Activated T-helper 2 cell treated with anti-CD3 and anti-CD28 coated beads, Interferon-gamma antibody, Interleukin-2, Interleukin-4, amounts not matched to agents 10 μg/mL and 5 μg/mL and 100 μg/mL, durations not matched to agents 14 hours and 24 hours and 36 hours (primary cell): ENCODE measurements at places on chromosomes 11 and 22.

- DNase-seq = peak; percentile 21
These were observed 63.6 kb downstream of the NFAM1 start for GRCh38 chr22:42368379-42369249.

GRCh38 chr11:16862726-16863125 lies 124.3 kb downstream of the C11orf58 start:
- DNase-seq = no peak

DNA sequence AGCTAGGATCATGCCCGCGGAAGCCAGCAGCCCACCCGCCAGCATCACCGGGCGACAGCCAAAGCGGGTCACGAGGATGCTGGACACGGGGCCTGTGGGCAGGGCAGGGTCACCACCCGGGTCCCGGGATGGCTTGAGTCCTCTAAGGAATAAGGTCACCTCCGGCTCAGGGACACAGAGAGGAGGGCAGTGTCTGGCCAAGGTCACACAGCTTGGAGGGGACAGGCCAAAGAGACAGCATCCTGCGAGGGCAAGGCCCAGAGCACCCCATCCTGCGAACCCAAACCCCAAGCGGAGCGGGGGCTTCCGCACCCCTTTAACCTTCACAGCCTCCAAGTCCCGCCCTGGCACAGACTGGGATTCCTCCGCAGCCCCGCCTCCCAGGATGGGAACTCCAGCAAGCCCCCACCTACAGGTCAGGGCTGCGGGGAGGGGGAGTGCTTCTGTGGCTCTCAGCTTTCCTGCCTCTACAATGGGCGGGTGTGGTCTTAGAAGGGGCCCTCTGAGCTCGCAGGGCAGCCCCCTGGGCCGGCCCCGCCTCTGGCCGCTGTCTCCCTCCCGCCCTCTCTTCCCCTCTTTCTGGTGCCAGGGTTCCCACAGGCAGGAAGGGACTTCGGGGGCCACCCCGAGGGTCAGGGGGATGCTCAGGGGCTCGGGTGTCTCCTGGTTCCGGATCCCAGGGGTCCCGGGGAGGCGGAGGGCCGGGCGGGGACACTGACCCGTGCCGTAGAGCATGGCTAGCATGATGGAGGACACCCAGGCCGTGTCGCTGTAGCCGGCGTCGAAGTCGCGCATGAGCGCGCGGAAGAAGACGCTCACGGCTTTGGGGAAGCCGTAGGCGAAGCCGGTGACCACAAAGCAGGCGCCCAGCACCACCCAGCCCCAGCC lies 1.8 kb downstream of the SLC16A8 start:
- DNase-seq = no peak

DNA sequence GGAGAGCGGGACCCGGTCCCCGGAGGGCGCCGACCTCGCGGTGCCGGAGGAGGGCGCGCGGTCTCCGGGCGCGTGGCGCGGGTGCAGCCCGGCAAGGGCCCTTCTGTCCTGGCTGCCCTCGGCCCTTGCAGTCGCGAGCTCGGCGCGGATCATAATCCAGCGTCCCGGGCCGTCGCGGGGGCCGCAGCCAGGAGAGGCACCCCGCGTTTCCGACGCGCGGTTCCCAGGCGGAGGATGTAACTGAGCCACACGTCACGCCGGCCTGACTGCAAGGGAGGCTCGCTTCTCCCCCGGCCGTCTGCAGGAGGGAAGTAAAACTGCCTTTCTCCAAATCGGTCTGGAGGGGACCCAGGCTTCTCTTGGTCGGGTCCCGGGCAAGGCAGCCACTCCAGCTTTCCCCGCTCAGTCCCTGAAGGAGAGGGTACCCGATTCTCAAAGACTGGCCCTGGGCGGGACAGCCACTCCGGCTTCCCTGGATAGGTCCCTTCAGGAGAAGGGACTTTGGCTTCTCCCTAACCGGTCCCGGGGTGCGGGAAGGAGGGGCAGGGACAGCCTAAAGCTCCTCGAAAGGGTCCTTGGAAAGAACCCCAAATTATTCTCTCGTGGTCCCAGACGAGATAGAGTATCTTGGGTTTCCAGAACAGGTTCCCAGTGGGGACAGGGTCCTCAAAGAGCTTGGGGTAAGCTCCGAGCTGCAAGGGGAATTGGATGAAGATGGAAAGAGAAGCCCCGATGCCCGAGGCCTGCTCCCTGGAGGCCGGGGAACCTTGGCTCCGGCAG lies 836 bp downstream of the SPON1 start:
- no peak for DNase-seq

- no peak for DNase-seq
These were observed 93.2 kb downstream of the PLEKHA7 start for GRCh38 chr11:16921019-16921418.

DNA sequence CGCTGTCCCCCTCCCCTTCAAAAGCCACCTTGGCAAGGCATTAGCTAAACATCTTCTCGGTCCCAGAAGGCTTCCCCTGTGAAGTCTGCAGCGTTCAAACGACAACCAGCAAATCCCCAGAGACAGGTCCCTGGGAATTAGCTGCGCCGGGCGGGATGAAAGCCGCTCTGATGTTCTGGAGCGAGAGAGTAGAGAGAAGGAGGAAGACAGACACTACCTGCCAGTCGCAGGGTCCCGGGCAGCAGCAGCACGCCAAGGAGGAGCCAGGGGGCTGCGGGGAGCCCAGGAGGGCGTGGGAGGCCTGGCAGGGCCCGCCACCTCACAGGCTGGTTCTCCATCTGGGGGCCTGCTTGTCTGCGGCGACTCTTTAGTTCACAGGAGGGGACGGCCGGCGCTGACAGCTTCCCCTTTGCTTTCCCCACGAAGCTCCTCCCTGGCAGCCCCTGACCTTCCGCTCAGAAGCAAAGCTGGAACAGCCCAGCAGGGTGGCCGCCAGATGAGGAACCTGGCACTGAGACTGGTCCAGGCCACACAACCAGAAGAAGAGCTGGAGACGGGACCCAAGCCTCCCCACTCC lies at the start of gene NFAM1:
Gene NFAM1, minus strand, starts transcription at position 384 of the 577 bp plus-strand sequence. Its CDS starts 46 bp downstream, at position 338.
- DNase-seq = no peak

GRCh38 chr11:69084371-69084770 lies 35.6 kb downstream of the TPCN2 start:
- DNase-seq = no peak

DNA sequence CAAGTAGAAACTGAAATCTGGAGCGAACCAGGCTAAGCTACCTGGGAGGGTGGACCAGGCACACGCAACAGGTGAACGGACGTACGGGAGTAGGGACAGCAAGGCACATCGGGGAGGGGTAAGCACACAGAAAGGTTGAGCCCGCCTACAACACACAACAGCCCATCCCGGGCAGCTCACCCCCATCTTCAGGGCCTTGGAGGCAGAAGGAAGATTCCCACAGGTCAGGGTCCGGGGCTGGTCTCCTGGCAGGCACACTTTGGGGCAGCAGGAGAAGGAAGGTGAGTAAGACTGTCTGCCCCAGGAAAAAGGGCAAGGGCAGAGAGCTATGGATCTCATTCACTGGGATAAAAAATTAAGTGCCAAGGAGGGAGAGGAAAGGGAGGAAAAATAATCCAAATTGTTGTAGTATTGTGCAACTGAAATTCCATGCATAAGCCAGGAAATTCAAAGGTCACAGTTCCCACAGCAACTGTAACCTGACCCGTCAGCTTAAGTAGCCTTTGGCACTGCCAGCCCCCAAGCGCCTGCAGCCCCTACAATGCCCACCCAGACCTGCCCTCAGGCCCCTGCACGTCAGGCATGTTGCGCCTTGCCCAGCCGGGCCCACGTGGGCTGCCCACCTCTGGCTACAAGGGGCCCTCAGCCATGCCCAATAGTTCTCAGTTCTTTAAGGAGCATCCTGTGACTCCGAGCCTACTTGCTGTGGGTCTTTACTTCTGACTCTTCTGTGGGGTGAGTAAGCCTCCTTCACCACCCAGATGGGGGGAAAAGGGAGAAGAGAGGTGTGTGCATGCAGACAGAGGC lies 51.8 kb downstream of the MICAL3 start:
- DNase-seq = no peak

GRCh38 chr11:70109006-70109405 lies 30.9 kb downstream of the ANO1 start:
- no peak for DNase-seq

DNA sequence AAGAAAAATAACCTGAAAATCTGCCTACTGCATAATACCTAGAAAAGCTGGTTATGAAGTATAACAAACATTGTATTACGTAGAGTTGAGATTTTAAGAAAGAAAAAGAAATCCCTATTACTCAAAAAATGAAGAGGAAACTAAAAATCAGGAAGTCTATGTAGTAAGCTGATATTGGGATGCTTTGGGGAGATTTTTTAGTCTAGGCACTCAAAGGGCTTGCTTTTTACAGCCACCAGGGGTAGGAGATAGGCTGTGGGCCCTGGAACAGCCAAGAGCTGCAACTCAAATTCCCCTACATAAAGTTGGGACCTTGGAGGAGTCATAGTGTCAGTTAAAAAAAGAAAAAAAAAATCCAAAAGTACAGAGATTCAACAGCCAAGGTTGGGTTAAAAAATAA lies 90.4 kb downstream of the RELT start:
- no peak for DNase-seq

DNA sequence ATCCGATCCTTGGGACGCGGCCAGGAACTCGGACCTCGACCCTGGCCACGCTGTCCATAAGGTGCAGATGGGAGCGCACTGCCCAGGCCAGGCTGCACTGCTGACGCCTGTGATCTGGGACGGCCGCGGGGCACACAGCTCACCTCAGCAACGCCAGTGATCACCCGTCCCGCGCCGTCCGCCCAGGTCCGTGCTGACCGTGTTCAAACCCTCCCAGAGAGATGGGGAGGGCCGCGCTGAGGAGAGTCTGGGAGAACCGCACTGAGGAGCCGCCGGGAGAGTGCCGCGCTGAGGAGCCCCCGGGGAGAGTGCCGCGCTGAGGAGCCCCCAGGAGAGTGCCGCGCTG lies 636 bp downstream of the KCNQ1OT1 start:
- no peak for DNase-seq

DNA sequence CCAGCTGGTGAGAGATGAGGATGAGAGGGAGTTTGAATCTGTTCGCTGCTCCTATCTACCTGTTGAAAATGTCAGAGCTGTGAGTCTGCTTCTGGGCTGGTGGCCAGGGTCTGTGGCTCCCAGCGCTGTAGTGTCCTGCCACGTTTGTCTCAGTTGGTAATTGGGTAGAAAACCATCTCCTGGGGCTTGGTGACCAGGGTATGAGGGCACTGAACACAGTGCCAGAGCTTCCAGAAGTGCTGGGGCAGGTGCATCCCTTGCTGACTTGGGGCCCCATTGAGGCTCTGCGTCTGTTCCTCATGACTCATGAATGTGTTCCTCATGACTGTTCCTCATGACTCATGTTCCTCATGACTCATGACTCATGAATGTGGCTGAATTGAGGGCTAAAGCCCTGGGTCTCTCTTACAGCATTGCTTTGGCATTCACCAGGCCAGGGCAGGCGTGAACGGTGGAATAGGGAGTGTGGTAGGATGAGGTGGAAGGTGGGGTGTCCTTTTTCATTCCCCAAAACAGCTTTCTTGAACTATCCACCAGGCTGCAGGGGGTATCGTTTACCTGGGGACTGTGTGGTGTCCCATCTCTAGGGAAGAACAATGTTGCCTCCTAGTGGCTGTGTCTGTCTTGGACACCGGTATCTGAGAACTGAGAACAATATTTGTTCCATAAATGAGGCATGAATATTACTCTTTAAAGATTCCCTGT lies 139.5 kb downstream of the COMMD9 start:
- DNase-seq = peak; percentile 22

DNA sequence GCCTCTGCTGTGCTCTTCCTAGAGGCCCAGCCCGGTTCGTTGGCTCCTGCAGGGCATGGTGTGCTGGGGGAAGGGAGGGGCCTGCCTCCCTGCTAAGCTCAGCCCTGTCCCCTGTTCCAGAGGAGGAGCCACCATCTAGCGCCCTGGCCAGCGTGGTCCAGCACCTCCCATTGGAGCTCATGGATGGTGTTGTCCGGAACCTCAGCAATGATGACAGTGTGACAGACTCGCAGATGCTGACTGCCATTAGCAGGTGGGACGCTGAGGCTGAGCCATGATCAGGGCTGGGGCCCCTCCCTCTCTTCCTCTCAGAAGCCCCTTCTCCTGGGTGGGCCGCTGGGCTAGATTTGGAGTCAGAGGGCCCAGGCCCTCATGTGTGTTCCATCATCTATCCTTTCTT lies 9.1 kb downstream of the USP35 start:
- DNase-seq = no peak

- no peak for DNase-seq
These were observed 47.5 kb downstream of the IGLL5 start for GRCh38 chr22:22935056-22935545.

DNA sequence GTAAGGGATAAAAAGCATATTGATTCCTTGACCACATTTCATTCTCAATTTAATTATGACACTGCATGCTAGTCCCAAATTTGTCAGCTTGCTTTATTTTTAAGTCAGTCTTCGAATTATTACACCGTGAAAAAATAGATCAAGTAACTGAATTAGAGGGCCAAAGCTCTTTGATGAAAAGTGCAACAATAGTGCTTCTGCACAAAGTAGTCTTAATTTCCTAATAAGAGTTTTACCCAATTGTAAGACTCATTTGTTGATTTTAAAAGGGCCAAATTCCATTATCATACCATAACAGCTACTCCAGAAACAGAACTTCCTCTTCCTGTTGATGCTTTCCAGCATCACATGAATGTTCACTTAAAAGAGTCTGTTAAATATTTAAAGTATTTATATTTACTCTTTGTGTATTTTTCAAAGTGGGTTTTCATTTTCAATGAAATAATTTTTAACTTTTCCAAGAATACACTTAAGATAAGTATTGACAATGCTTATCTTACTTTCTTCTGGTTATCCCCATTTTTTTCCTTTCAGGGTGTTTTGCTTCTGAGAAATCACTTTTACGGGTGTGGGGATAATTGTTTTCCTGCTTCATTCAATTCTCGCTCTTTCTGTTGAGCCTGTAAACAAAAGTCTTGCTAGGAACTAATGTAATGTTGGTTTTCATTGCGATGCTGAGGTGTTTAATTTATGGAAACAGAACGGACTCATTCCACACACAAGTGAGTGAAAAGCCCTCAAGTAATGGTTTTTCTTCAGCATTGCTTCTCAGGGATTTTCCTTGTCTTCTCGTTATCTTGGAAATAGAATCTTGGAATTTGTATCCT lies 2.1 kb downstream of the ARHGEF12 start:
- no peak for DNase-seq

GRCh38 chr11:2586087-2586792 lies 113.6 kb downstream of the KCNQ1OT1 start:
- no peak for DNase-seq

DNA sequence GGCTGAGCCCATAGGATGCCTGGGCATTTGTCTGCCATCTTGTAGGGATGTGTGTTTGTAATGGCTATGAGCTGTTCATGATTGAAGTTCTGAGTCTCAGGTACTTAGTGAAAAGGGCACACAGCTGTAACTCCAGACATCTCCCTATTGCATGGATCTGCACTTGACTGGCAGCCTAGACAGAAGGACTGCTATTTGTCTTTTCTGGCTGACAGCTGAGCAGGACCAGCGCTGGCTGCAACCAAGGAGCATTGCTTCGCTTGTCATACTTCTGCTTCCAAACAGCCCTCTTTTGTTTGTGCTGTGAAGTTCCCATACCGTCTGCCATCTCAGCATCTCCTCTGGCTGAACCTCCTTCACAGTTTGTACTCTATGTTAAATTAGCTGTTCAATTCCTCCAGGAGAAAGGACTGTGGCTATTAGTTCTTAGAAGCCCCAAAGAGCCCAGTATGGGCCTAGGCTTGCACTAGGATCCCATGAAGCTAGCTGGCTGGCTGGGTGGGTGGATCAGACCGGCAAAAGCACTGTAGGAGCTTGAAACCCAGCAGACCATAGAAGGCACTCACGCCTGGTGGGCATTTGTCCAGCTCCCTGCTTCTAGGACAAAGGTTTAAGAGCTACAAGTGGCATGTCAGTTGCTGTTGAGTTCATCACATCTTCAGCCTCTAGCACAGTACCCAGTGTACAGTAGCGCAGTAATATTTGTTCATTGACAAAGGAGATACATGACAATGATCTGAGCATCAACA lies 20.4 kb downstream of the HIRA start:
- no peak for DNase-seq

GRCh38 chr22:49068861-49069500 lies 758.7 kb downstream of the BRD1 start:
- no peak for DNase-seq
